ENCODE measurements at places on chromosomes 1 and 21. TPM values are rescaled to one million over a fixed set of nuclear protein-coding genes. Genes with fewer than 3 reads are reported as not detected.

DNA sequence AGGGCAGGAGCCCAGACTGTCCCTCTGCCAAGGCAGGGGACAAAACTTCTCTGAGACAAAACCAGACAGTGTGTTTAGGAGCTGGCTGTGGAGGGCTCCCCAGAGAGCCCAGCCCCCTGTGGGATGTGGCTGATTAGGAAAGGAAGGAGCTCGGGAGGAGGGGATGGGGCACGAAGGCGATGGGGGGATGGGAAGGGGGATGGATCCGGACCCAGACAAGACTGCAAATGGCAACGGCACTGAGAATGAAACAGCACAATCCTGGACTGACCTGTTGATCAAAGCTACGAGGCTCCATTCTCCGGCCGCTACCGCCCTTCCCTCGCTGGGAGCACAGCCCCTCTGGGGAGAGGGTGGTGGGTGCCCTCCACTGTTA is 33.1 kb downstream of the FOXO6 start:
- DNase-seq, result no peak

DNA sequence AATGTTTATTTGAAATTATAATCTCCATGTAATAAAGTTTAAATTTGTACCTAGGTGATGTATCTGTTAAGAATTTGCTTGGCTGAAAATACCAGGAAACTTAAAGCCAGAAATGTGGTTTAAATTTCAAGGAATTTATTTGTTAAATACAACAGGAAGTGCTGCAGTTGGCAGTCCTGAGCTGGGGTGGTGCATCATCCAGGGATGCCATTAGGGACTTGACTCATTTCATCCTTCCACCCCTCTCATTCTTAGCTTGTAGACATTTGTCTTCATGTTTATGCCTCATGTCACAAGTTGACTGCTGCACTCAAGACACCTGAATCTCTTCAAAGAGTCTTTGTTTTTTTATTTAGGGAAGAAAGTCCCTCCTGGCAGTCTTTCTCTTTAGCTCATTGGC is 175.9 kb downstream of the LHX8 start:
- DNase-seq, result no peak

DNA sequence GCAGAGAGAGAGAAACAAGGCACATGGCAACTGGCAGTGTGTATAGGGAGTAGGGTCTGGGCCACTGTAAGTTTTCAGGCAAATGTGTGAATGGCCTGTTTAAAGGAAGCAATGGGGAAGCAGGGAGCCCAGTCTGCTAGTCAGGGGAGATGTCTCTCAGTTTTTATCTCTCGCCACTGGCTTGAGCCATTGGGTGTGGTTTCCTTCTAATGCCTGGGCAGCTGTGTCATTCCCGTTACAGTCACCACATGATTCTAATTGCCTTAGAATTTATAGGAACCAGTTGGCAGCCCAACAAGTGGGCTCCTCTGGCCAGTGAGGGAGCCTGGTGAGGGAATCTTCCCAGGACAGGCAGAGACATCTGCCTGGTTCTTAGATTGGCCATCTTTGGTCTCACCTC is 182.4 kb downstream of the DISC1 start:
- DNase-seq, result no peak

C1orf105 gene
- total RNA-seq, result 2.9 TPM

PUSL1 gene
- total RNA-seq, result 7.6 TPM

Measured in urinary bladder (tissue), 4 donors.